ENCODE measurements at places on chromosomes 2 and 18. TPM values are rescaled to one million over a fixed set of nuclear protein-coding genes. Genes with fewer than 3 reads are reported as not detected.

SATB2 gene
- 3.1 TPM for total RNA-seq

ACVR1 gene
- total RNA-seq: 29.6 TPM

SERPINB3 gene
- not detected for total RNA-seq

MTCL1 gene
- total RNA-seq: 18.2 TPM

CHN1 gene
- total RNA-seq: 46.6 TPM

PIK3C3 gene
- total RNA-seq: 35.0 TPM

OSBPL6 gene
- total RNA-seq: 5.7 TPM

CDK5R2 gene
- not detected for total RNA-seq

LHCGR gene
- total RNA-seq: not detected

FEV gene
- not detected for total RNA-seq

ERCC3 gene
- 25.7 TPM for total RNA-seq

POTEI gene
- total RNA-seq: not detected

ACMSD gene
- total RNA-seq: not detected

C2orf69 gene
- total RNA-seq: 8.0 TPM

EIF2AK2 gene
- 12.3 TPM for total RNA-seq

DNER gene
- total RNA-seq: 0.58 TPM

AOX1 gene
- total RNA-seq: 50.3 TPM
